Activated naive CD4-positive, alpha-beta T cell treated with anti-CD3 and anti-CD28 coated beads, Interleukin-2, amount 50 U/mL, for 72 hours (primary cell): ENCODE measurements at places on chromosomes 7 and 10. TPM values are rescaled to one million over a fixed set of nuclear protein-coding genes. Genes with fewer than 3 reads are reported as not detected.
A peak's percentile ranks its signal among the peaks of the same experiment; 100 is the strongest.

Gene LMBR1
- 52.4 TPM for total RNA-seq

Gene BUD31
- 135 TPM for total RNA-seq

Gene PODXL
- 1.3 TPM for total RNA-seq

Gene SAP25
- total RNA-seq: 26.0 TPM

Gene HKDC1
- total RNA-seq: 0.41 TPM

Gene SMIM30
- 47.9 TPM for total RNA-seq

Gene KCNMA1
- total RNA-seq: not detected

Gene GRM3
- total RNA-seq: not detected

GRCh38 chr10:100984672-100985177 is 2.6 kb downstream of the MRPL43 start:
- peak; percentile 31 for DNase-seq

DNA sequence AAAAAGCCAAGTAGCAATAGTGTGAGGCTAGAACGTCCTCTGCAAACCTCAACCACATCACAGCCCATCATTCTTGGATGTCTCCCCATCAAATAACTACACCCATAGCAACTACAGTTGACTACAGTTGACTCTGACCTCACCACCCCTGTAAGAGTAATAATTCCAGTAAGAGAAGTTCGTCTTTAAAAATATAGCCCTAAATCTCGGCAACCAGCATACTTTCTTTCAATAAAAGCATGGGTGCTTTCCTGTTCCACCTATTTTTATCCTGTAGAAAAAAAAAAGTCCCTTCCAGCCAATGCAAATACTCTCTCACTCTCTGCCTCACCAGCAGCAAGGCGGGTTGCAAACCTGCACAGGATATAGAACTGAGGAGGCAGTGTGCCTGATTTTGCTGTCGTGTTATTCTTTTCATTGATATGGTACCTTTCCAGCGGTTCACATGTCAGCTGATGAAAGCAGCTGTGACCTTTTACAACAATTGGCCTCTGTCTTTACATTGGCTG is 187.5 kb upstream of the NFE2L3 start:
- DNase-seq: no peak

GRCh38 chr10:89745903-89746302 is 44.5 kb downstream of the KIF20B start:
- DNase-seq: no peak

GRCh38 chr10:95423164-95424005 is 132.6 kb upstream of the PDLIM1 start:
- DNase-seq: no peak

DNA sequence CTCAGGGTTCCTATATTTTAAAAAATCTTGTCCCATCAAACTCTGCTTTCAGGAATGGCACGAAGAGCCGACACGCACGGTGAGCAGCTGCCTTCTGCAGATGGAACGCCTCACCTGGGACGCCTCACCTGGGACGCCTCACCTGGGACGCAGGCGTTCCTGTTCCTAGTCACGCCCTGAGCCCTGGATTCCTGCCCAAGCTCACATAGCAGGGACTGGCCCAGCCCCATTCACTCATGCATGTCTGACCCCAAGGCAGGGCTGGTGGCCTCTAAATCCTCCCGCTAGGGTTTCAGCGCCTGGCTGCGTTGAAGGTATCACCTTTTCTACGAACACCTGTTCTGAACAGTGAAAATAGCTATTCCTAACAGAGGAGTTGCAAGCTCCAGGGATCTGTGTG is 49.8 kb downstream of the CARD11 start:
- no peak for DNase-seq

- no peak for DNase-seq
Observed at GRCh38 chr7:129055294-129055816, 444 bp upstream of the TNPO3 start.

DNA sequence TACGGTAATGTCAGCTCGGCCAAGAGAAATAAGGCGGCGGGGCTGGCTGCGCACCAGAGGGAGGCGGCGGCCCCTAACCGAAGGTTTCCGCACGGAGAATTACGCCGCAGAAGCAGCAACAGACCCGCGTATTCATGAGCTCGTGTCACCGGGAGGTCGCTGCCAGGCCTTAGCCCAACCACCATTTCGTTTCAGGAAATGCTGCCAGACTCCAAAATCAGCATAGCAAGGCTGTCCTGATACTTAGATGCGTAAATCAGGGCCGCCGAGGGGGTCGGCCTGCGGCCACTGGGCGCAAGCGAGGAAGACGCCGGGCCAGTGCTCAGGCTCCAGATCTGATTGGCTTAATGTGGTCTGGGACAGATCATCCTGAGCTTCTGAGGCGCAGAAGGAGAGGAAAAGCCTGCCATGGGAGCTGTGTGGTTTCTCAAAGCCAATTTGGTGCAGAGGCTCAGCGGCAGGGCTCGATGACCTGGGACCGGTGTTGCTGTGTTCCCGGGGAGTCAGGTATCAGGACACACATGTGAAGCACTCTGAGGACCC is 247.9 kb downstream of the BAMBI start:
- DNase-seq: no peak

- DNase-seq: no peak
Observed at GRCh38 chr10:126315494-126316177, 72.6 kb downstream of the ADAM12 start.

DNA sequence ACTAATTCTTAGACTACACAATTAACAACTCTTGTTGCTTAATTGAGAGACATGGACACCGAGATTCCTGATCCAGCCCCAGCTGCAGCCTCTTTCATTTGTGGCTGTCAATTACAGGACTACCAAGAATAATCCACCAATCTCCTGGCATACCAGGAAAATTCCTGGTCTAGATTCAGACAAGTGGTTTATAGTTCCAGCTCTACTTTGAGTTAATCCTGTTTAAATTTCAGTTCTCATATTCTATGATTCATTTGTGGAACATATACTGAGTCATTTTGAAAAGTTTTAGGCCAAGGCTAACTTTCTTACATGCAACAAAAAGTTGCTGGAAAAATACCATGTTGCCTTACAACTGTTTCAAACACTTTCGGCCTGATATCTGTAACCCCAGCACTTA is 253.5 kb downstream of the MAGI2 start:
- DNase-seq: no peak

GRCh38 chr10:119025336-119025735 is 4.2 kb upstream of the NANOS1 start:
- DNase-seq: no peak

DNA sequence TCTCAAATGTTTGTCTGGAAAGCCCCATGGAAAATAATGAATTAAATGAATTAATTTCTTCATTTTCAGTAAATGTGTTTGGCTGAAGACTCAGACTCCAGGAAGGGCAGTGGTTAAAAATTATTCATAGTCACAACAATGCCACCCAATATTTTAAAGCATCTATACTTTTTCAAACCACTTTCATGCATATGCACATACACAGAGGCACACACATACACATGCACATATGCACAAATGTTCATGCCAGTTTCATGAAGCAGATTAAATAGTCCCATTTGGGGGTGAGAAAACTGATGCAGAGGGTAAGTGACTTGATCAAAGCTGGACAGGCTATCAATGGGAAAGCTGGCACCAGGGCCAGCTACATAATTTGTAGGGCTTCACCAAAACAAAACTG is 1.4 kb upstream of the PLA2G12B start:
- DNase-seq: no peak

DNA sequence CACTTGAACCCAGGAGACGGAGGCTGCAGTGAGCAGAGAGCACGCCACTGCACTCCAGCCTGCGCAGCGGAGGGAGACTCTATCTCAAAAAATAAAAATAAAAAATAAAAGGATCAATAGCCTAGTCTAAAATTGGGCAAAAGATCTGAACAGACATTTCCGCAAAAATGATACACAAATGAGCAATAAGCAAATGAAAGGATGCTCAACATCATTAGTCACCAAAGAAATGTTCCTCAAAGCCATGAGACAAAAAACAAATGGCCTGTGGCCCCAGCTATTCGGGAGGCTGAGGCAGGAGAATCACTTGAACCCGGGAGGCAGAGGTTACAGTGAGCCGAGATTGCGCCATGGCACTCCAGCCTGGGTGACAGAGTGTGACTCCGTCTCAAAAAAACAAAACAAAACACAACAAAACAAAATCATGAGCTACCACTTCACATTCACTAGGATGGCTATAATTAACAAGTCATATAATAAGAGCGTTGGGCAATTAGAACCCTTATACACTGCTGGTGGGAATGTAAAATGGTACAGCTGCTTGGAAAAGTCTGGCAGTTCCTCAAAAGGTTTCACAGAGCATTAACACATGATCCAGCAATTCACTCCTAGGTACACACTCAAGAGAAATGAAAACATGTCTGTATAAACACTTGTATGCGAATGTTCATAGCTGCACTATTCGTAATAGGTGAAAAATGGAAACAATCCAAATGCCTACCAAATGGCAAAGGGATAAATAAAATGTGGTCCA is 3.1 kb downstream of the DAGLB start:
- no peak for DNase-seq

DNA sequence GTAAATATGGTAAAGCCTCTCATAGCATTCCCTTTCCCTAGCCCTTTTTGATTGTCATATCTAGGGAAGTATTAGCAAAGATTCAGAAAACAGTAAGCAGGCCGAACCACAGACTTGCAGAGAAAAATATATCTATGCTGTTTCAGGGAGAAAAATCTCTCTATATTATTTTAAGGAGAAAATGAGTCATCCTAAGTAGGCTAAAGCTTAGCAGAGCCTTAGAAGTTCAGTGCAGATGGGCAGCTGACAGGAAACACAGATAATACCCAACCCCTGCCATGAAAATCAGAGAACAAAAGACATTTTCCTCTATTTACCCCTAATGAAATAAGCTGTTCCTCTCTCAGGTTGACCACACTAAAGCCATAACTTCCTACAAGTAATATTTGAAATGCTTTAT is 16.5 kb downstream of the C1QL3 start:
- DNase-seq: no peak

- DNase-seq: no peak
Observed at GRCh38 chr10:24849501-24850299, 102.7 kb downstream of the PRTFDC1 start.

DNA sequence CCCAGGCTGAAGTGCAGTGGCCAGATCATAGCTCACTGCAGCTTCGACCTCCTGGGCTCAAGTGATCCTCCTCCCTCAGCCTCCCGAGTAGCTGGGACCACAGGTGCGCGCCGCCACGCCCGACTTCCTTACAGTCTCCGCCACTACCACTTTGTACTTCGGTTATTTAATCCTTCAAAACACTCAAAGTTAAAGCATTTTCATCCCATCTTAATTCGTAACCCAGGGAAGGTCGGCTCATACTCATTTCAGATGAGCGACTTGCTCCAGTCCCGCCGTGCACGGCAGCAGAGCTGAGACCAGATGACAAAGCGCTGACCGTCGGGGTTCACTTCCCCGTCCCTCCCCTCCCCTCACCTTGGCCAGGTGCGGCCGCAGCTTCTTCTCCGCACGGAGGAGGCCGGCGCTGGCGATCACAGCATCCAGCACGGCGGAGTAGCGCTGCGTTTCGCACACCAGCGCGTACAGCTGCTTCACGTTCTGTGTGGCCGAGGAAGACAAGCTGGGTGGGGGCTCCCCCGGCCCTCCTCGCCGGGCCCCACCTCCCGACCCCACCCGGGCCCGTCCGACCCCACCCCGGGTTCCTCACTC is 457 bp downstream of the NSUN5 start:
- no peak for DNase-seq

GRCh38 chr10:44995914-44996669 is 4.6 kb upstream of the ZNF22 start:
- DNase-seq: no peak

DNA sequence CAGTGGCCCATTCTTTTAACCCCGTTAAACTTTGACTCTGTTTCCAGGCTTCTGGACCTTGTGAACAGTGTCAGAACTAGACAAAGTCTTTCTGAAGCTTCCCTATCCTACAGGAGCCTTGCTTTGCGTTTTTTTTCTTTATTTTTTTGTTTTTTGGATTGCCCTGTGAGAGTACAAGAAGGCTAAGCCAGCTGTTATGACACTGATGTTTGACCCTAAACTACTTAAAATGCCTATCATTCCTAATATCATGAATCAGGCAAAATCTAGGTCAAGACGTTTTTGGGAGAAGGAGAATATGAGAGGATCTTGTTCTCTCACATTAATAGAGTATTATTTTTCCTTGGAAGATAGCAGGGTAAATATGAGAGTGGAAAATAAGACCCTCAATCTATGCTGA is 79.8 kb downstream of the EPDR1 start:
- no peak for DNase-seq
